ENCODE measurements at places on chromosomes 5 and 9.
A peak's percentile ranks its signal among the peaks of the same experiment; 100 is the strongest.

GRCh38 chr5:68253624-68254585, 38.3 kb downstream of the PIK3R1 start:
- DNase-seq, result no peak

DNA sequence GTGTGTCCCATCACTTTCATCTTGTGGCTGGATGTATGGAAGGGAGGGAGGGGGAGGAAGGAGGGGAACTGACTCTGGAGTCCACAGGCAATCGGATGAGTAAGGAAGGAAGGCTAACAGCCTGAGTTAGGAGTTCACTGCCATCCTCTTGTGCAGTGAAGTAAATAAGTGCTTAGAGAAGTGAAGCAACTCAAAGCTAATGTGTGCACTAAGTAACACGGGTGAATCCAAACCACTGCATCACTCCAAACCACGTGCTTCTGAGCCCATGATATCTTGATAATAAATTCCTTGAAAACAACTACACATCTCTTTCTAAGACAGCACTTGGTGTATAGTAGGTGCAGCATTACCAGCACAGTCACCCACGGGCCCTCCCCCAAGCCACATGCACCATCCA, 69.6 kb upstream of the OLFM1 start:
- no peak for DNase-seq

GRCh38 chr5:64299805-64300204, 134.2 kb downstream of the RNF180 start:
- no peak for DNase-seq

- no peak for DNase-seq
These were observed 8.9 kb upstream of the AMACR start for GRCh38 chr5:34016750-34017149.

GRCh38 chr5:13595978-13596377, 348.5 kb downstream of the DNAH5 start:
- no peak for DNase-seq

GRCh38 chr9:77731008-77731698, 83.0 kb upstream of the GNA14 start:
- no peak for DNase-seq

GRCh38 chr9:117302487-117302886, 112.4 kb downstream of the ASTN2 start:
- no peak for DNase-seq

DNA sequence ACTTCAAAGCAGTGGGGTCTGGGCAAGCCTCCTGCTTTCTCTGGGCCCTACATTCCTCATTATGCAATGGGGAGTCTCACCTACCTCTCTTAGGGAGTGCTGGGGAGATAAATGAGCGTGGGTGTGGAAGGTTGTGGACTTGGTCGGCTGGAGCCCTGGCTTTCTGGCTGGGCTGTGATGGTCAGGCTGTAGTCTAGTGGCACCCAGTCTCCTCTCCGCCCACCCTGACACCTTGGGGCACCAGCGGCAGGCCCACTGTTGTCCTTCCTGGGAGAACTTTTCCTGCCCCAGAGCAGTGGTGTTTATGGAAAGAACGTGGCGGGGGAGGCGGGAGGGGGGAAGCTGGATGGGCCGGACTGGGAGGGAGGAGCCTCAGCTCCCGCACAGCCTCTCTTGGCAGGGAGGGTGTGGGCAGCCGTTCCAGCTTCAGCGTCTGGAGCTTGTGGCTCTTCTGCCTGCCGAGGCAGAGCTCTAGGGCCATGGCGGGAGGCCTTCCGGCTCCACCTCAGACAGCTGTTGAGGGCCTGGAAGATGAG, 4.1 kb downstream of the PTGS1 start:
- DNase-seq, result no peak

DNA sequence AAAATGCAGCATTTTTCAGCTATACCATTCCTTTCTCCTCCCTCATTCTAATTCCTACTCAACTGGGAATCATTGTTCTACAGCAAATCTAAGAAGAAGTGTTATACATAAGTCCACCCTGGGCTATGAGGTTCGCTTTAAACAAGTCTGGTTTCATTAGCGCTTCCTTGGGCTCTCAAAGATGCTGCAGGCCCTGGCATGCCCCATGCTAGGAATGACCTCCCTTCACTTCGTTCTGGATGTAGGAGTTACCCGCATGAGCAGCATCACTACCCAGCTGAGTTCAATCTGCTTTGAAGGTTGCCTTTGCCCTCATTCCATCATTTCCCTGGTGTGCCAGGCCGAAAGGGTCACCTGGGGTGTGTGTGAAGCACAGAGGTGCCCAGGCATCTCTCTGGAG, 35.4 kb downstream of the F2R start:
- DNase-seq, result no peak

DNA sequence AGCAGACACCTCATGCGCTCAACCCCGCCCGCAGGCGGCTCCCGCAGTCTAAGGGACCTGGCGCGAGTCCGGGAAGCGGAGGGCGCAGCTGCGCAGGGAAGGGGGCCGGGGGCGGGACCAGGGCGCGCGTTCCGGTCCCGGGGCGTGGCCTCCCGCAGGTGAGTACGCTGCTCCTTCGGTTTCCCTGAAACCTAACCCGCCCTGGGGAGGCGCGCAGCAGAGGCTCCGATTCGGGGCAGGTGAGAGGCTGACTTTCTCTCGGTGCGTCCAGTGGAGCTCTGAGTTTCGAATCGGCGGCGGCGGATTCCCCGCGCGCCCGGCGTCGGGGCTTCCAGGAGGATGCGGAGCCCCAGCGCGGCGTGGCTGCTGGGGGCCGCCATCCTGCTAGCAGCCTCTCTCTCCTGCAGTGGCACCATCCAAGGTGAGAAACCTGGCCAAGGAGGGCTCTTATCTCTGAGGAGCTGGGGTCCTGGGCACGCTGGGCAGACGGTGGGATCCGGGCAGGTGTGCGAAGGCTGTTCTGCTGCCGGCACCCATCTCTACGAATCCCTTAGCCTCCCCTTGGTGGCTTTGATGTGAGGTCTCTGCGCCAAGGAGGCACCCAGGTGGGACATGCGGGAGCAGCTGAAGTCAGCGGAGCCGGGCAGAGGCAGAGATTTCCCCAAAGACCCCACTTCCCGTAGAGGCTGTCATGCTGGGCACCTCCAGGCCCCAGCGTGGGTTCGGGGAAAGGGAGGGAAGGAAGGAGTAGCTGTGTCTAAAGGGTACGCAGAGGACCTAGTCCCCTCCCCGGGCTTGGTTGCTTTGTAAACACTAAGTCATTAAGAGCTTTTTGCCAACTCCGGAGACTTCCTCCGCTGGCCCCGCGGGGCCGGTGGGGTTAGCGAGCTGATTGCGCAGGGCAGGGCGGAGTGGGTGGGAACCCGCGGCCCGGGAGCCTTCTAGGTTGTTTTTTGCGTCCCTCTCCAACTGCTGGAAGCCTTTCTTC, at the start of gene F2RL1:
F2RL1 (plus strand) TSS at position 187 of the 988 bp plus-strand sequence; CDS start at position 340, 153 bp downstream.
- no peak for DNase-seq

DNA sequence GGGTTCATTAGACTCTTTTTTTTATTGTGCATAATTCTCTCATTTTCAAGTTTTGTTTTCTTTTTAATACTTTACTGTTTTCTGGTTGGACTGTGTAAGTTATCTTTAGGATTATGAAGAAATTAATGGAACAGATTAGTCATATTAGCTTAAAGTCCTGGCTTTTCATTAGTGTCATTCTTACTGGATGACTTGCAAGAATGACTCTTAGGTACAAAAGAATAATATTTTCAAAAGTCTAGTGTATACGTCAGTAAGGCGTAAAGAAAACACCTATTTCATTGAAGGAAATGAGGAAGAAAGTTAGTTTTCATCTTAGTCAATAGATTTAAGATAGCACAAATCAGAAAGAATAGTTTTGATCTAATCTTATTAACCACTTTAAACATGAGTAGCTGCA, 20.4 kb downstream of the UHRF2 start:
- no peak for DNase-seq

GRCh38 chr9:133677126-133678010, 41.2 kb downstream of the DBH start:
- DNase-seq, result peak; percentile 36

DNA sequence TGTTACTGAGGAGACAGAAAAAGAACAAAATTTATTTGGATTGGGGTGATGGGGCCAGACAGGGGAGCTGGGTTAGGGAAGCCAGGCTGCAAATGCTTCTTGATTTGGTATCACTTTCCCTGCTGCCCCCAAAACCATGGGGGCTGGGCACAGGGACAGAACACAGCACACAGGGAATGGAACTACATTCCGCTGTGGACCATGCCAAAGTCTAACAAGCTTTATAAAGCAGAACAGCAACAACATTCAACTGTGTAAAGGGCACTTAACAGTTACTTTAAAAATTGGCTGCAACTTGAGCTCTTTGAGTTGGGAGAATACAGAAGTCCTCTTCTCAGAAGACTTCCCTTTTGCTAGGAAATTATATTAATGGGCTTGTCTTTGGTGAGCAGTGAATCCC, 23.8 kb downstream of the C5orf58 start:
- no peak for DNase-seq

DNA sequence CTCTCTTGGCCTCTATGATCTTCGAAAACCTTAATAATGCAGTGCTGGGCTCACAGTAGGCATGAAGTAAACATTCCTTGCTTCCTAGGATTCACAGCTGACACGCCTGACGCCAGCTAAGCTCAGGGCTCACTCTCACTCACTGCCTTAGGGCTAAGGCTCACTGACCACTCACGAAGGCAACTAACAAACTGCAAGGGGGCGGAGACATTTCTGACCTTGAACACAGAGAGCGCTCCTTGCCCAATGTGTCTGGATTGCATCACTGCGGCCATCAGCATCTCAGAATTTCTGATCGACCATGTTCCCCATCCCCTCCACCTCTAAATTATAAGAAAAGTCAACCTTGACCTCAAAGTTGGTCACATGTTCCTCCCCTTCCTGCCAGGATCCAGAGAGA, 372.6 kb downstream of the EBF1 start:
- no peak for DNase-seq

GRCh38 chr5:151150471-151151262, 6.9 kb downstream of the ANXA6 start:
- DNase-seq, result no peak

DNA sequence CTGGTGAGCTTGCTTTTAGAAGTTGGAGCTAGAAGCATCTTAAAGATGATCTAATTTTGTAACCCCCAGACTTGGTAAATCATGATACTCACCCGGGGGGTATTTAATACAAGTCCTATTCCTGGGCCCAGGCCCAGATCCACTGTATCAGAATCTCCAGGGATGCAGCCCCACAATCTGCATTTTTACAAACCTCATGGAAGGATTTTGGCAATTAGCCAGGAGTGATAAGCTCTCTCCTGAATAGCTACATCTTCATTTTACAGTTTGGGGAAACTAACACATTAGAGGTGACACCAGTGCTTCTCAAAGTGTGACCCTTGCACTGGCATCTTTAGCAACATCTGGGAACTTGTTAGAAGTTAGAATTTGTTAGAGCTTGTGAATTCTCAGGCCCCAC, 31.2 kb upstream of the OTP start:
- DNase-seq, result no peak

GRCh38 chr9:87810679-87811178, 71.9 kb upstream of the SPATA31E1 start:
- no peak for DNase-seq

- DNase-seq, result no peak
These were observed 1.1 kb upstream of the SYNPO start for GRCh38 chr5:150639377-150639692.

- no peak for DNase-seq
These were observed 765 bp downstream of the MARCHF6 start for GRCh38 chr5:10354048-10354872.

- no peak for DNase-seq
These were observed 10.4 kb upstream of the PTGES start for GRCh38 chr9:129762985-129763926.

GRCh38 chr9:135060461-135061116, 26.9 kb upstream of the OLFM1 start:
- DNase-seq, result no peak

Data from stimulated activated CD4-positive, alpha-beta T cell treated with anti-CD3 and anti-CD28 coated beads, TNF-alpha, amount 100 ng/mL, for 48 hours (primary cell).